Stimulated activated CD8-positive, alpha-beta memory T cell treated with anti-CD3 and anti-CD28 coated beads, Interleukin-7, amount 100 ng/mL, for 48 hours (primary cell): ENCODE measurements at places on chromosomes 3 and 15.

- DNase-seq: peak; percentile 11
These were observed 27.6 kb downstream of the XYLB start for GRCh38 chr3:38374221-38374620.

- no peak for DNase-seq
These were observed 6.4 kb downstream of the POC1A start for GRCh38 chr3:52147804-52148203.

- no peak for DNase-seq
These were observed 97.1 kb upstream of the TRIM42 start for GRCh38 chr3:140580746-140581145.

GRCh38 chr3:116743062-116743461 lies 33.5 kb downstream of the TUSC7 start:
- DNase-seq: no peak

GRCh38 chr3:191518861-191519260 lies 57.9 kb downstream of the PYDC2 start:
- DNase-seq: no peak

- DNase-seq: no peak
These were observed 326.2 kb downstream of the CTNNB1 start for GRCh38 chr3:41525303-41526064.

DNA sequence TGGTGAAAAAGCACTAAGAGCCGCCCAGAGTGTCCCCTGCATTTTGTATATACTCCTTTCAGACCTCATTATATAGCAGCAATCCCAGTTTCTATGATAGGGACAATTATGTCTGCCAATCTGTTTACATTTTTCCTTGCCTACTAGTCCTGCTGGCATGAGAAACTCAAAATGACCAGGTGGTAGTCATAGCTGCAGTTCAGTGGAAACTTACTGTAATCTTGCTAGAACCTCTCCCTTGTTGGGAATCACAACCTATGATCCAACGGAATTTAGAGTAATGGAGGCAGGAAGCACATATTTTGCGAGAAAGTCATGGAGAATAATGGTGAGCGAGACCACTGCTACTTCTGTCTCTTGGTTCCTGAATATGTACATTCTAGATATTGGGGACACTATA lies 28.6 kb upstream of the MINAR1 start:
- no peak for DNase-seq

DNA sequence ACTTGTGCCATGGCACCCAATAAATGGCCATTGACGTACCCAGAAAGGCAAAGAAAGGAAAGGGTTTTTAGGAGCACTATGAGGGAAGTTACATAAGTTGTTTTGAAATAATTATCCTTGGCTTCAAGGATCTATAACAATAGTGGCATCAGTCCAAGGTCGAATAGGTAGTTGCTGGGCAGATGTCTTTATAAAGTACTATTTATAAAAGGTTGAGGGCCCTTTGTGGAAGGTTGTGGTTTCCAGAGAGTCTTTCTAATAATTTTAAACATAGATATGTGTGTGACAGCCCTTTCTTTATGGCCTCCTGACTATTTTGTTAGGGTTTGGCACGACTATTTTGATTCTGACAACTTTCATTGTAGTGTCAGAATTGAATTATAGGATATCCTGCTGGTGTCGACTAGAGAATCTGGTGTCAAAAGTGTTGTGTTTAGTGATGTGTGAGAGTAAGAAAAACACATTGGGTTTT lies 260.5 kb downstream of the PYDC2 start:
- DNase-seq: no peak

GRCh38 chr3:103601666-103602065 lies 1166.9 kb downstream of the ZPLD1 start:
- no peak for DNase-seq

DNA sequence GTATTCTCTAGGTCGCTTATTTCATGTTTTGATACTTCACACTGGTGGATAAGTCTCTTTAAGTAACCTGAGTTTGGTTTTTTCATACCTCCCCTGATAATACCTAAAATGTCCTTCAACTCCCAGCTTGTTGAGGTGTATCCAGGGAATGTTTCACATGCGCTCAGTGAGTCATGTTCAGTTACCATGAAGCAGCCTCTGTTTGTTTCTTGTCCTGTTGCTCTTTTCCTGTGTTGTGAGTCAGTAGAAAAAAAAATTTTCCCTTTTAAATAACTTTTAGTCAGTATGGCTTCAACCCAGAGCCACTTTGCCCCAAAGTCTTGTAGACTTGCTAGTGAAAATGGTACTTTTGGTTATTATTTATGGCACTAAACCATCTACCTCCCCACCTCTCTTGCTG lies 278.4 kb upstream of the ZPLD1 start:
- DNase-seq: no peak

DNA sequence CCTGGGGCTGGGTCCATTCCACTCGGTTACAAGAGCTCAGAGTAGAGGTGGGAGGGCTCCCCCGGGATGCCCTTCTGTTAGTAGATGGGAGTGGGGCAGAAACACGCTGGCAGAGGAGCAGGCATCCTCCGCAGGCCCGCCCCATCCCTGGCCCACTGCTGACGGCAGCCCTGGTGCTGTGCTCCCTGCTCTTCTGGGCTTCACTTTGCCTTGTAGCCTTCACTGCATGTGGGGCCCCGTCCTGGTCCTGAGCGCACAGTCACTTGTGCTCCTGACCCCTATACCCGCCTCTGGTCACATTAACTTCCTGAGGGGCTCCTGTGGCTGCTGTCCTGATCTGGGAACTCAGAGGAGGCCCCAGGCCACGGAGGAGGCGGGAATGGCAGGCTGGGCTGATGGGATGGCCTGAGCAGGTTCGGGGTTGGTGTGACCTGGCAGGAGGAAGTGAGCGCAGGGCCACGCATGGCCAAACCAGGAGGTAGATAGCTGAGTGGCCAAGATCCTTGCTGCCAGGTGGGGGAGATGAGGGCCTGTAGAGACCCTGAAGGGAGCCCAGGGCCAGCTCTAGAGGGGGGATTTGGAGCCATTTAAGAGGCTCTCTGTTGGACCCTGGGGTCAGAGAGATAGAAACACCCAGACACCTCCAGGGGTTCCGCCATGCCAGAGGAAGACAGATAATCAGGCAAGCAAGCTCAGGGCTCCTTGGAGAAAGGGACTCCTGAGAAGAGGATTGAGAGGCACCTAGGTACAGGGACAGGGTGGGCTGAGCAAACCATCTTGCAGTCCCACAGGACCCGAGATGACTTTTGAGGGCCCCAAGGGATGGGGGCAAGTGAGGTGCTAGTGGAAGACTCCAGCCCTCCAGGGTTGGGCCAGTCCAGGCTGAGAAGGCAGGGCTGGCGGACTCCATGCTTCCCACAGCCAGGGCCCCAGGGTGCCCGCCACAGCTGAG lies 92.2 kb upstream of the PRR23E start:
- no peak for DNase-seq

- no peak for DNase-seq
These were observed 105.2 kb downstream of the DAPK2 start for GRCh38 chr15:63940966-63941620.

DNA sequence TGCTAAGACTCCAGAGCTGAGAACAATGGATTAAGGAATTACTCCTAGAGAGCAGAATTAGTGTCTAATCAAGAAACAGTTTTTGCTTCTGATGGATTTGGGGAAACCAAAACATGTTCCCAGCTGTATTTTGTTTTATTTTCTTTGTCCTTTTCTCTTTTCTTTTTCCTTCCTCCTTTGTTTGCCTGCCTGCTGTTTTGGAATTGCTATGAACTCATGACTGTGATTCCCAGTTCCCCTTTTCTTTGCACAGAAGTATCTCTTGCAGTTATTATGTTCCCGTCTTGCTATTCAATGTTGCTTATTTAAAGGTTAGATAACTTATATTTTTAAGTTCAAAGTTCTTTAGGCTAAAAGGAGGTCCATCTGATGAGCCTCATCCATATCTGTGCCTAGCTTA lies 77.0 kb upstream of the GBE1 start:
- no peak for DNase-seq

DNA sequence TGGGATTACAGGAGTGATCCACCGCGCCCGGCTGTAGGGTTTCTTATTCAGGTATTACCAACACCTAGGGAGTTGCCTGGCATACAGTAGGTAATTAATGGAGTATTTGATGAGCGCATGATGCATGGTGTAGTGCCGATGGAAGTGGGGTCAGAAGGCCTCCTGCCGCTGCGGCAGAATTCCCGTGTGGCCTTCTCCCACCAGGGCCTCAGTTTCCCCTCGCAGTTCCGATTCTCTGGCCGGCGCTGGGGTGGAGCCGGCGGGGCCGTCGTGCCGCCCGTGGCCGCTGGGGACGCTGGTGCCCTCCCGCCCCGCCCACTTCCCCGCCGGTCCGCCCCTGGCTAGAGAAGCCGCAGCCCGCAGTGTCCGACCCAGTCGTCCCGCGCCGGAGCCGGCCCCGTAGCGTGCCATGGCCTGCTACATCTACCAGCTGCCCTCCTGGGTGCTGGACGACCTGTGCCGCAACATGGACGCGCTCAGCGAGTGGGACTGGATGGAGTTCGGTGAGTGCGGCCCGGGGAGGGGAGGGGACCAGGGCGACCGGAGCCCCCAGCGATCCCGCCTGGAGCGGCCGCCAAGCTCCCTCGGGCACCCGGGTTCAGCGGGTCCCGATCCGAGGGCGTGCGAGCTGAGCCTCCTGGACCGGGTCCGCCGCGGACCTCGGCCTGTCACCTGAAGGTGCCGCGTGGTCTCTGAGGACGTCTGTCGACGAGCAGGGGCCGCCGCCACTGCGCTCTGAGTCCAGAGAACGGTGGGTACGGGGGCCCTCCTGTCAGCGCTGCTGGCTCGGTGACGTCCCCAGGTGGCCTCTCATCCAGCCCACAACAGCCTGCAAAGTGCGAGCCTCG lies at the start of gene IRAK2:
Gene IRAK2, plus strand, starts transcription at position 374 of the 848 bp plus-strand sequence. Its CDS starts 36 bp downstream, at position 410.
- DNase-seq: no peak

GRCh38 chr3:79184251-79184650 lies 583.5 kb downstream of the ROBO1 start:
- no peak for DNase-seq

GRCh38 chr15:92391640-92392039 lies 2.0 kb upstream of the ST8SIA2 start:
- DNase-seq: peak; percentile 25
